Tibial nerve (tissue), 4 donors: ENCODE measurements at places on chromosomes 6 and 20. TPM values are rescaled to one million over a fixed set of nuclear protein-coding genes. Genes with fewer than 3 reads are reported as not detected.

The HLA-DRB5 gene
- total RNA-seq = not detected

The CLIC5 gene
- 47.2 TPM for total RNA-seq

The MOCS1 gene
- 56.7 TPM for total RNA-seq

The SLC22A1 gene
- 1.5 TPM for total RNA-seq

The EYA4 gene
- 1.1 TPM for total RNA-seq
